Stimulated activated CD8-positive, alpha-beta memory T cell treated with anti-CD3 and anti-CD28 coated beads, Interleukin-2, amount 100 ng/mL, for 1 hour (primary cell): ENCODE measurements at places on chromosomes 16 and 17.
A peak's percentile ranks its signal among the peaks of the same experiment; 100 is the strongest.

GRCh38 chr17:700504-701094, 14.0 kb downstream of the VPS53 start:
- no peak for DNase-seq

DNA sequence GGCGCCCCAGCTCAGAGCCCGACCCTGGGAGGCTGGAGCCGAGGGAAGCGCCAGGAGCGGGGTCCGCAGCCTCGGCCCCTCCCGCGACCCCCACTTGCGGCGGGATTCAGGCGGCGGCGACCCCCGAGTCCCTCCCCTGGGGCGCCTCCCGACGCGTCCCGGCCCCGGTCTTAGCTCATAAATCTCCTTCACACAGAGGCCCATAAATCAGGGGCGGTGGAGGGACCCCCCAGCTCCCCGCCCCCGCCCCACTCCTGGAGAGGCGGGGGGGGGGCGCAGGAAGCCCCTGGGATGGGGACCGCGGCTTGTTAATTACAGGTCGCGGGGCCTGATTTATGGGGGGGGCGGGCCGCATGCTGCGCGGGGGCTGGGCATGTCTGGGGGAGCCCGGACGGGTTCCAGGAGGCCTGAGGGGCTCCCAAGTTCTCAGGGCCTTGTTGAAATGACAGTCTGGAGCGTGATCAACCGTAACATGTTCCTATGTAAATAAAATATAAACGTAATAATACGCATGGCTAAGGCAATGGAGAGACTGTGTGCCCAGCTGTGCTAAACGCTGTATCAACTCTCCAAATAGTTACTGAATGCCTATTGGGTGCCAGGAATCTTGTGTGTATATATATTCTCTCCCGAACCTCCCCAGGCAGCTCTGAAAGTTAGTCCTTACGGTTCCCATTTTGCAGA, 10.0 kb upstream of the BHLHA9 start:
- DNase-seq: no peak

DNA sequence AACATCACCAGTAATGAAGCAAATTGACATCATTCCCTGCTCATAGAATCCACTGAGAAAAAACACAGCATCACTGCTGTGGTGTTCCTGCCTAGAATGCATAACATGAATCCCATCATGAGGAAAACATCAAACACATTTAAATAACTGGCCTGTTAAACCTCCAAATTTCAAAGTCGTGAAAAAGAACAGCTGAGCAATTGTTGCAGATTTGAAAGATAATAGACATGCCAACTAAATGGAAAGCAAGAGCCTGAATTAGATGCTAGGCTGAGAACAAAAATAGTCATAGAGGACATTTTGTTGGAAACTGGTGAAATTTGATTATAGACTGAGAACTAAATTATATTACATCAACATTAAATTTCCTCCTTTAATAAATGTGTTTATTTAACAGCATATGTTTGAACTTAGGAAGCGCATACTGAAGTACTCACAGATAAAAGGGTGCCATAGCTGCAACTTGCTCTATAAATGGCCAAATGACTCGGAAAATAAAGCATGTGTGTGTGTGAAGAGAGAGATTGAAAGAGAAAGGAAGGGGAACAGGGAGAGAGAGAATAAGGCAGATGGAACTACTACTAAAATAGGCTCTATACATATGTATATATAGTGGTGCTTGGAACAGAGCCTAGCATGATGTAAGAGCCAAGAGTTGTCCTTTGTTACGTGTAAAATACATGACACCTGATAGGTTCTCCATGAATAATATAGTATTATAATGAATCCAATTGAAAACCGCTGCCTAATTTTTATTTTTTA, 305.0 kb upstream of the MON1B start:
- DNase-seq: no peak

DNA sequence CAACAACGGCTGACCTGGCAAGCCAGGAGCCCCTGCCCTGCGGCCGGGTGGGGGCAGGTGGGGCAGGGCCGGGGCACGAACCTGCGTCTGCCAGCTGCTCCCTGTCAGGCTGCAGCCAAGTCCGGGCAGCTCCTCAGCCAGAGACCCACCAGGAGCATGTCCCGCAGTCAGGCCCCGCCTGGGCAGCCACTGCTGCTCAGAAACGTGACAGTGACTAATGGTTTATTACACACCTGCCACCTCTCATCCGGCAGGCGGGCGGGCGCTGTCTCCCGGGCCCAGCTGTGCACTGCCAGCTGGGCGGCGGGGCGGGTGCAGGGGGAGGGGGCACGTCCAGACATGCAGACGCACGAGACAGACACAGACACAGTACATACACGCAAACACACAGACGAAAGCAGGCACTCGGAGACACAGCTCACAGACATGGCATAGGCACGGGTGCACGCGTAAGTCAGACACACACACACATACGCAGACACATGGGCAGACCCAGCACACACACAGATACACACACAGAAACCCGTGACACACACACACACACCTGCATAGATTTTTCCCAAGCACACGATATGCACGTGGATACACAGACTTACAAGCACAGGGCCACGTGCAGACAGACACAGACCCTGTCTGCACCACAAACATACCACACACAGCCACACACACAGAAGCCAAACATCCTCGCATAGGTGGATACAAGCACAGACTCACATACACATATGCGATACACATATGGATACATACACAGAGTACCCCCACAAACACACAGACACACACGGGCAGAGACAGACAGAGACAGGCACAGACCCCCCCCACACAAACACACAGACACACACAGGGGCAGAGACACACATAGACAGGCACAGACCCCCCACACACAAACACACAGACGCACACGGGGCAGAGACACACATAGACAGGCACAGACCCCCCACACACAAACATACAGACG, 248.3 kb upstream of the CIBAR2 start:
- no peak for DNase-seq

- no peak for DNase-seq
Observed at GRCh38 chr17:32964541-32964940, 27.1 kb upstream of the SPACA3 start.

GRCh38 chr17:42286411-42287221, 1.7 kb upstream of the STAT5A start:
- DNase-seq: no peak

GRCh38 chr17:70945386-70945785, 776.1 kb downstream of the KCNJ2 start:
- no peak for DNase-seq

GRCh38 chr16:88292007-88292970, 90.5 kb upstream of the ZNF469 start:
- no peak for DNase-seq

DNA sequence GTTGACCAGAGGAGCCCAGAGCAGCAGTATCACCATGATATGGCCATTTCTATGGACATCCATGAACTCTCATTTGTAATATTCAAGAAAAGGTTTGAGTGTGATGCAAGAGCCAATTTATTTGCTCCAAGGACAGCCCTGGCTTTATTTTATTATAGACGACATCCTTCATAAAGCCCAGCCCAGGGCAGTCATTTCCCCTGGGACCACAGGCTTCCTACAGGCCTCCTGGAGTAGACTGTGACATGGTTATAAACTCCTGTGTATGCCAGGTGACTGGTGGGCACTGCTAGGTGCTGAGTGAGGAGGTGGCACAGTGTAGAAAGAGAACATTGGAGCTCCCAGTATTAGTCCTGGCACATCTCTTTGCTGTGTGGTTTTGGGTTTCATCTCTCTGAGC, 120.9 kb downstream of the UTP18 start:
- no peak for DNase-seq

DNA sequence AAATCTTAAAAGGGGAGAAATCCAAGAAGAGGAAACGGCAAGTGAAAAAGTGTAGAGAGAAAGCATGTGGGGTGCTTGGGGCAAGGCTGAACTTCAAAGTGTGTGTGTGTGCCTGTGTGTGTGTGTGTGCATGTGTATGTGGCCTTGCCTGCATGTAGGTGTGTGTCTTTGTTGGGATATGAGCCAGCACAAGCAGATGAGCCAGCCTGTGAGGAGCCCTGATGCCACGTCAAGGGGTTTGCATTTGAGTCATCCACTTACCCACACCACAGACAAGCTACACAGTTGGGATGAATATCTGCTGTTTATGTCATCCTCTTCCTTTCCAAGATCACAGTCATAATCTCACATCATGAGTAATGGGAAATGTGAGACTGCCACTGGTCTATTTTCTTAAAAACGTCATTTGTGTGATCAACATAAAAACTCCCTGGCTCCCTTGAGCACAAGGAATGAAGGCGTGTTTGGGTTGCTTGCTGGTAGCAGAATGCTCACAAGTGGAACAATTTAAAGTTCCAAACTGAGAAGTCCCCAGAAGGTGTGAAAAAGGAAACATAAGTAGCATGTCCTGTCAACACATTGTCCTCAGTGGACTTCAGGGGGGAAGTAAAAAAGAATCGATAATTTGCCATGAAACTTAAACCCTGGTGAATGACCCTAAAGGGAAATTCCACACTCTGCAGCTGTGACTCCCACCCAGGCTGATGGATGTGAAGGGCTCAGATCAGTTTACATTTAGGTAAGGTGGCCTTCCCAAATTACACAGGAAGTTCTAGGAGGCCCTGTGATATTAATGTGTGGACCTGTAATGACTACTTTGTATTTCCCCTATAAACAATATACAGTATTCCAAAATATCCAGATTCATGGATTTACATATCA, 14.7 kb downstream of the KCTD19 start:
- peak; percentile 4 for DNase-seq

DNA sequence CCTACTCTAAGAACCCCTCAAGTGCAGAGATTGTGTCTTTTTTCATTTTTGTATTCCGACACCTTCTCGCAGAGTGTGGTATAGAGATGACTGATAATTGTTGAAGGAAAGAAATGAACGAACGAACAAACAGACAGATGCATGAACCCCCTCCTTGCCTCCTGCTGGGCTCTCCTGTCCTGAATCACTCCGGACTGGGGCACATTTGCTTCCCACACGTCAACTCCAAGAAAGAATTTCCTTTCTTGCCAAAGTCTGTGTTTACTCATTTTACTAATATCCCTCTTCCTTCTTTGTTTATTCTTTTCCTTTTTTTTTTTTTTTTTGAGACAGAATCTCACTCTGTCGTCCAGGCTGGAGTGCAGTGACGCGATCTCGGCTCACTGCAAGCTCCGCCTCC, 37.5 kb upstream of the BHLHA9 start:
- DNase-seq: no peak

DNA sequence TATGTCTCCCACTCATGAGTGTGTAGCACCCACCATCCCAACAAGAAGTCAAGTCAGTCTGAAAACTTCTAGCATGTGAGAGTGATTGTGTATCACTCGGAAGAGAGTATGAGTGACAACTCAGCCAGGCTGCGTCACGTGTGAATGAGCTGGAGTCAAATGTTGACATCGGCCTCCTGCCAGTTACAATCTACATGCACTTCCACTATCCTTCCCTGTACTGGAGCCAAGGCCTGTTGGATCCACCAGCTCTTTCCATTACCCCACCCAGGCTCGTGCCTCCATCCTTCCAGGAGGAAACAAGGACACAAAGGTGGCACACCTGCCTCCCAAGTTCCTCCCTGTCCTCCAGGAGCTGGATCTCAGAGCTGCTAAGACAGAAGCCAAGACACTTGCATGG, 64.5 kb downstream of the ASIC2 start:
- no peak for DNase-seq

GRCh38 chr16:87652799-87653198, 50.5 kb downstream of the JPH3 start:
- no peak for DNase-seq

DNA sequence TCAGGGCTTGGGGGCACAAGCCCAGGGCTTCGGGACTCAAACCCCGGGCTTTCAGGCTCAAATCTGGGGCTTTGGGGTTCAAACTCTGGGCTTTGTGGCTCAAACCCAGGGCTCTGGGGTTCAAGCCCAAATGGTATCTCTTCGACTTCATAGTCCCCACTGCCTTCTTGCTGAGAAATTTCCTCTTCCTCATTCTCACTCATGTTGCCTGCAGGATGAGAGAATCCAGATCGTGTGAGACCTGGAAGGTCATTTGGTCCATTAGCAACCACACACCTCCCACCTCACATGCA, 576 bp downstream of the ZNF768 start:
- DNase-seq: no peak

DNA sequence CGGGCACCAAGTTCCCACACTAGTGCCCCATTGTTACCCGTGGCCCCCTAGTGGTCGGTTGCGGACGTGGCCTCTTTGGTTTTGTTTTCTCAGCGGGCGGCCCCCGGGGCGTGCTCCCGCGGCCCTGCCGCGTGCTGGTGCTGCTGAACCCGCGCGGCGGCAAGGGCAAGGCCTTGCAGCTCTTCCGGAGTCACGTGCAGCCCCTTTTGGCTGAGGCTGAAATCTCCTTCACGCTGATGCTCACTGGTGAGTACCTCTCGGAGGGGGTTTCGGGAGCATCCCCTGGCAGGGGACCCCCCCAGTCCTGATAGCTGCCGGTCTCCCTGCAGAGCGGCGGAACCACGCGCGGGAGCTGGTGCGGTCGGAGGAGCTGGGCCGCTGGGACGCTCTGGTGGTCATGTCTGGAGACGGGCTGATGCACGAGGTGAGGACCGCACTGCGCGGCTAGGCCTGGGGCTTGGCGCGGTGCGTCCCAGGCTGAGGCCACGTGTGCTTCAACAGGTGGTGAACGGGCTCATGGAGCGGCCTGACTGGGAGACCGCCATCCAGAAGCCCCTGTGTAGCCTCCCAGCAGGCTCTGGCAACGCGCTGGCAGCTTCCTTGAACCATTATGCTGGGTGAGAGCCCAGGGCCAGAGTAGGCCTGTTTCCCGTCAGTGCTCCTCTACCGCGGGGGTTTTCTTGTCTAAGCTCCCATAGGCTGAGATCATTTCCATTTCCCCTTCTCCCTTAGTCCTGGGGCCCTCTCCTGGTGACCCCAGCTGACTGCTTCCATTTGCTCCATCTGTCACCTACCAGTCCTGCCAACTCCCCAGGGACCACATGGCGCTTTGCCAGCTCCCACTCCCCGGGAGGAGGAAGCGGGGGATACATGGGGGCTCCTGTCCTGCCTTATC, 1.7 kb downstream of the SPHK1 start:
- DNase-seq: peak; percentile 68

GRCh38 chr17:6913608-6914443, 82.0 kb upstream of the ALOX12 start:
- DNase-seq: peak; percentile 61

DNA sequence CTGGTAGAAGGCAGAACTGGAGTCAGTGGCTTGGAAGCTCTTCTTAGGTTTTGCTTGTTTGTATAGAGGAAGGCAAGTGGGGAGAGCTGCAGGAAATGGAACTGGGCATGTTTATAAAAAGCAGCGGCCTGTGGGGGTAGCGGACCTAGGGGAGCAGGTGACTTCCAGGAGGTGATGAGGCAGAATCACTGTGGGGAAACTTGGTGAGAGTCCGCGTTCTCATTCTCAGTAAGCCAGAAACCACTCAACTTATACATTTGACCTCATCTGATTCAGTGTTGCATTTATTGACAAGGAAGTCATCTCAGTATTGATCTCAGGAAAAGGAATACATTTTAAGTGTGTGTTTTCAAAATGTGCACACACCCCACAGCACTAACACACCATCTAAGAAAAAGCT, 299.8 kb downstream of the CNTNAP4 start:
- DNase-seq: no peak
